Astrocyte (in vitro differentiated cells and primary cell): ENCODE measurements at places on chromosomes 16 and 17. TPM values are rescaled to one million over a fixed set of nuclear protein-coding genes. Genes with fewer than 3 reads are reported as not detected.

Gene UBTF
- 43.2 and 48.0 TPM in 2 replicates for total RNA-seq

DNA sequence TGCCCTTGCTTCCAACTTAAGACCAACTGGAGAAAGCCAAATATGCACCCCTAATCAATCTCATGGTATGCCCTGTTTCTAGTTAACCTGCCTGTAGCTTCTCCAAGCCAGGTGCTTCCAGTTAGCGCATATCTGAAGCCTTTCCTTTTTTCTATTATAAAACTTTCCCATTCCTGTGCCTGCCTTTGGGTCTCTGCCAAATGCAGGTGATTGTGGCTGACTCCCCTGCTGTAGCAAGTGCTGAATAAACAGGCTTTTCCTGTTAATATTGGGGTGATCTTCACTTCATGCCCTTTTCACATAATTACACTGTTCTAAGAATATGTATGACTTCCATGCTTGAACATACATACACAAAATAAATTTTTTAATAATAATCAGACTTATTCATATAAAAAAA is 207.4 kb downstream of the TANC2 start:
- no peak overlapping the region for H3K27ac ChIP-seq
- no peaks in the 10 kb centered on the region for H3K27me3 ChIP-seq
- H3K4me1 ChIP-seq = peaks cover 15% of the 10 kb centered on the region
- no peaks in the 10 kb centered on the region for H3K36me3 ChIP-seq
- no peak for DNase-seq

GRCh38 chr17:80724775-80725266 is 180.2 kb downstream of the RPTOR start:
- H3K27me3 ChIP-seq = no peaks in the 10 kb centered on the region
- no peak overlapping the region for H3K4me3 ChIP-seq
- peak; percentile 63 for DNase-seq

DNA sequence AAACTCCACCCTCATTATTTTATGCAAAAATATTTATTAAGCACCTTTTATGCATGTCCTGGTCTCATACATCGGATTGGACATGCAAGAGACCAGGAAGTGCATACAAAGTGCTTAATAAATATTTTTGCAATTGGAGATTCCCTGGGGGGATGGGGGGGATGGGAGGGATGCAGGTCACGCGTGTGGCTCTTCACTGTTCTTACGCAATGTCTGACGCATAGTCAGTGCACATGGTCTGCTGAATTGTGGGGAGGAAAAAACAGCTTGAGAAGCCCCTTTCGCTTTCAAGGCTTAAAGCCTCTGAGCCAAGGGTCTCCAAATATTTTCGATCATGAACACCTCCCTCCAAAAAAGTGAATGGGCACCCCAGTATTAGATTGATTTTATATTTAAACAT is 96.7 kb upstream of the XYLT1 start:
- H3K4me3 ChIP-seq = no peak overlapping the region
- H3K27me3 ChIP-seq = no peaks in the 10 kb centered on the region
- no peaks in the 10 kb centered on the region for H3K36me3 ChIP-seq
- H3K27ac ChIP-seq = no peak overlapping the region
- no peak for DNase-seq

DNA sequence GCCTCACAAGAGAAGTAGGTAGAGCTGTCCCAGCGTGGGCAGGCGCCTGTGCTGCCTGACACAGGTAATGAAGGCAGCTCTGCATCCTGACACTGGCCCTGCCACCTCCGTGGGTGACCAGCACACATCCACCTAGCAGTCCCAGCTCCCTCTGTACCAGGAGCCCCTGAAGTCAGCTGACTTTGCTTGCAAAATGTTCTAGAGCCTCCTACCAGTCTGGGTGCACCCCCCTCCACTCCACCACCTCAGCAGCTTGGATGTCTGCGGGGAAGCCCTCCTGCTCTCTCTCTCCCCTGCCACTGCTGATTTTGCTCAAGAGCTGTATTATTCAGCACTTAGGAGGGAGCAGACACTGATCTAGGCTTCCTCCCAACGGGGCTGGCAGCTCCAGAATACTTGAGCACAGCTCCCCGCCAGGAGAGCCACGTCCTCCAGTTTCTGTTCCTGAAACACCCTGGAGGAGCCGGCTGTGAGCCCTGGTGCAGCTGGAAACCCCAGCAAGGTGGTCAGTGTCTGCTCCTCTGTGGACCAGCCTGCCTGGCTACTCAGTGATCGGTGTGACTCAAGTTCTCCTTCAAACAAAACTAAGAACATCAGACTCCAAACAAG is 1.0 kb downstream of the RNF166 start:
- peak; percentile 26 for DNase-seq
- peaks cover 3% of the 10 kb centered on the region for H3K36me3 ChIP-seq
- H3K4me1 ChIP-seq = peaks cover 38% of the 10 kb centered on the region
- peak overlapping the region; percentile 14 for H3K27ac ChIP-seq

Gene SYCE1L
- 2.0 and 5.2 TPM in 2 replicates for total RNA-seq

DNA sequence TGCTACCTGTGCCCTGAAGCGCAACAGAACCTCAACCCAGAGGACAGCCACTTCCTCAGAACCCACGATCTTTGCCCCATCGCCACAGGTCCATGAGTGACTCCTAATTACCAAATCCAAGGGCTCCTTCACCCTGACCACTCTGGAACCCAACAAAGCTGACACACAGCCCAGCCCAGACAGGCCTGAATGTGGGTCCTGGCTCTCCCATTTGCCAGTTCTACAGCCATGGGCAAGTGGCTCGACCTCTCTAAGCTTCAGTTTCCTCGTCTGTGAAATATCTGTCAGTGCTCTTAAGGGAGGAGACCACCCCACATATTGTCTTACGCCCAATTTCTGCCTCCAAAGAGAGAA is 18.0 kb upstream of the ENDOV start:
- no peak overlapping the region for H3K27ac ChIP-seq
- DNase-seq = no peak

- DNase-seq = no peak
- H3K4me1 ChIP-seq = no peaks in the 10 kb centered on the region
- H3K4me3 ChIP-seq = no peak overlapping the region
- no peak overlapping the region for H3K27ac ChIP-seq
Observed at GRCh38 chr16:75679366-75679765, 2.6 kb upstream of the CPHXL2 start.

- no peak overlapping the region for H3K4me3 ChIP-seq
- H3K27ac ChIP-seq = no peak overlapping the region
- DNase-seq = no peak
Observed at GRCh38 chr17:80786887-80787286, 204.8 kb upstream of the CHMP6 start.

GRCh38 chr16:19185510-19185851 is 17.4 kb downstream of the SYT17 start:
- no peak overlapping the region for H3K4me3 ChIP-seq
- no peaks in the 10 kb centered on the region for H3K36me3 ChIP-seq
- DNase-seq = no peak
- no peaks in the 10 kb centered on the region for H3K27me3 ChIP-seq

GRCh38 chr16:2969545-2970521 is 685 bp downstream of the PAQR4 start:
- peaks cover 21% of the 10 kb centered on the region for H3K27me3 ChIP-seq
- H3K4me1 ChIP-seq = peaks cover 4% of the 10 kb centered on the region
- no peak overlapping the region for H3K27ac ChIP-seq
- no peaks in the 10 kb centered on the region for H3K36me3 ChIP-seq

DNA sequence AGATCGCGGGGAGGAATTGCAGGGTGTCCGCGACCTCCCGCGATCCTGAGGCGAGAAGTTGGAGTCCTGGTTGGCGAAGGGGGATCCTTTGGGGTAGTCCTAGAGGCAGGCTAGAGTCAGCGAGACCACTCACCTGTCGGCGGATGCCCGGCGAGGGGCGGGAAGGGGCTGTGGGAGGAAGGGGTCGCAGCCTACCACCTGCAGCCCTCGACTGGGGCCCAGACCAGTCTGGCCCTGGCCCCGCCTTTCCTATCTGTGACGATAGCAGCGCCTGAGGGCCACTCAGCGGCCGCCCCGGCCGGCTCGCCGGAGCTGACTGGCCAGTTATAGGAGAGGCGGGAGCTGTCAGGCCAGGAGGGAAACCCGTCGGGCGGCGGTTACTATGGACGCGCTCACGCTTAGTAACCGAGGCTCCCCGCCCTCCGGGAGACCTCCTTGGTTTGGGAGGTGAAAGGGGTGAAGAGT is at the start of gene TEKT3:
TEKT3 (minus strand) TSS at position 213 of the 465 bp plus-strand sequence. CDS start 10,012 bp downstream, outside the sequence.
- no peak within 1 kb of the TSS for H3K27ac ChIP-seq
- H3K4me1 ChIP-seq = peaks cover 8% of the 10 kb centered on the region
- peak; percentile 55 for DNase-seq
- H3K27me3 ChIP-seq = peaks cover 9% of the 10 kb centered on the region
- H3K36me3 ChIP-seq = no peaks in the 10 kb centered on the region
- H3K4me3 ChIP-seq = peak within 1 kb of the TSS; percentile 67

Gene ALDOC
- 10.3 and 11.7 TPM in 2 replicates for total RNA-seq

DNA sequence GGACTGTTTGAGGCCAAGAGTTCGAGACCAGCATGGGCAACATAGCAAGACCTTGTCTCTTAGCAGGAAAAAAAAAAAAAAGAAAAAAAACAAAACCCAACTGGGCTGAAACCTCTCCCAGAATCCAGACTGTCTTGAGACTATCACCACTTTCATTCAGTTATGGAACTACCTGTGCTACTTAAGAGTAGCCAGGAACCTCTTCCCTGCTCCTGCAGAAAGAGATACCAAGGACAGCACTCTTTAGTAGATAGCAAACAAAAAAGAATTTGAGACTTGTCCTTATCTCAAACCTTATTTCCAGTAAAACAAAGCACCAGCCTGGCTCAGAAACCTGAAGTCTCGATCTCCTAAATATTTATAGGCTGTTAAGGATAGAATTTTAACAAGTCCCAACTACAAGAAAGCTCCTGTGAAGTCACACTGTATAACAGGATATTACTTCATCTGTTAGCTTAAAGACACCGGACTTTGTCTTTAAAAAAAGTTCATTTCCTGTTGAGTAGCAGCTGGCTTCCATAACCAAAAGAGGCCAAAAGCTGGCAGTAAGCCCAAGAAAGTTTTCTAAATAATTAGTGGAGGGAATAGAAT is 5.1 kb downstream of the CDR2 start:
- peak overlapping the region; percentile 1 for H3K4me3 ChIP-seq
- H3K36me3 ChIP-seq = peaks cover 16% of the 10 kb centered on the region
- no peak for DNase-seq
- no peaks in the 10 kb centered on the region for H3K27me3 ChIP-seq
- H3K4me1 ChIP-seq = peaks cover 20% of the 10 kb centered on the region
